ENCODE measurements at places on chromosomes 5 and 9.

DNA sequence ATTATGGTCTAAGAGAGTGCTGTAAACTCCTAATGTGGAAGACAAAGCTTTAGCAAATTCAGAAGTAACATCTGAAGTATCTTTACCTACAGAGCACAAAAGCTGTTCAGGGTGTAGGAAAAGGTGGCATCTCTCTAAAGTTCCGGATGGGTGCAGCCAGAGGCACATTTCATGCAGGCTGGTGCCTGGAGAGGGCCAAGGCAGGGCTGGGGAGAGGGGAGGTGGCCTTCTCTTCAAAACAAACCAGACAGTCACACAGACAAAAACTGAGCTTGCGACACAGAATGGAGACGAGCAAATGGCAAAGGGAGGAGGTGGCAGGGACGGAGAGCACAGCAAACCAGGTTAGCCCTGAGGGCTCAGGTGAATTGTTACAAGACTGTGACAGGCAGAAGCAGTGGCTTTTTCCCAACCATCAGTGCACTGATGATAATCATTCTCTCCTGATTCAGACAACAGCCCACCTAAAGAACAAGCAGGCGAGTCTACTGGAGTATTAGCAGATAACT is 121.5 kb upstream of the PCA3 start:
- no peak for DNase-seq

- DNase-seq, result no peak
Observed at GRCh38 chr5:1010181-1010510, 1.5 kb downstream of the NKD2 start.

- no peak for DNase-seq
Observed at GRCh38 chr9:70491426-70492318, 77.2 kb upstream of the KLF9 start.

DNA sequence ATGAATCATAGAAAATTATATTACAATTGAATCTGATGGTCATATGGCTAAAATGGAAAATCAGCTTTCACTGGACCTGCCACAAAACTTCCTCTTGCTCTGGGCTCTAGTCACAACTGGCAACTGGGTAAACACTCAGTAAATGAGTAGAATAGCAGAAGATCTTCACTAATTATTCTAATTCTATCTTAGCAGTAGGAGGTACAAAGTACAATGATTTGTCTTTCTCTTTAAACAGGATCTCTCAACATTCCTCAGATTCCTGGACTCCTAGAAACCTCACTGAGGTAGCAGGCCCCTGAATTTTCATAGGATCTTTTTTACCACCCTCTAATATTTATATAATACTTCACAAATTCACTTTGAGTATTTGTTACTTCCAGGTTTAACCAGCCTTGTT is 239.9 kb upstream of the SMARCA2 start:
- DNase-seq, result no peak

DNA sequence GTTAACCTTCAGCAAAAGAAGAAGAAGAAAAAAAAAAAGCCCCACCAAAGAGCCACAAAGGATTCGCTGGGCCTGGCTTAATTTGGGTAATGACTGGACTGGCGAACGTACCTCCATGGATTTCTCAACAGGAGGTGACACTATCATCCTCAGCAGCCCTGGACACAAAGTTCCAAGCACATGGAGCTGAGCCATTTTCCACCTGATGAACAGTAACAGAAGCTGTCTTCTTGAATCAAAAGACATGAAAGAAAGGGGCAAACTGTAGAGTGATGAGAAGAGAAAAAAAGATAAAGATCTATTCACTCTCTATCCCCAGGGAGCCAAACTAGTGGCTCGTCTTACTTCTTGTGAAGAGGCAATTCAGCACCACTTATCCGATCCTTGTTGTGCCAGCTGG is 150.2 kb upstream of the TRPM3 start:
- DNase-seq, result no peak

- no peak for DNase-seq
Observed at GRCh38 chr5:73302797-73303147, 129.8 kb downstream of the TMEM174 start.

- no peak for DNase-seq
Observed at GRCh38 chr5:16666130-16666882, 49.5 kb upstream of the RETREG1 start.

GRCh38 chr9:35756275-35757225 is 2.5 kb upstream of the MSMP start:
- peak; percentile 68 for DNase-seq

DNA sequence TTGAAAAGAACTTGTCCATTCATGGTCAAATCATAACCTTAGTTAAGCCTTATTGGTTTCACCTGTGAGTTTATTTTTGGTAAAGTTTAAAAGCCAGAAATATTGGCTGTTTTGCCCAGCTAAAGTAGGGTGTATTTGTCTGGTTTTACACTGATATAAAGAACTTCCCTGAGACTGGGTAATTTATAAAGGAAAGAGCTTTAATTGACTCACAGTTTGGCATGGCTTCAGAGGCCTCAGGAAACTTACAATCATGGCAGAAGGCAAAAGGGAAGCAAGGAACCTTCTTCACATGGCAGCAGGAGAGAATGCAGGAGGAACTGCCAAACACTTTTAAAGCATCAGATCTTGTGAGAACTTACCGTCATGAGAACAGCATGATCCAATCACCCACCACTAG is 55.3 kb downstream of the JAKMIP2 start:
- DNase-seq, result no peak

- no peak for DNase-seq
Observed at GRCh38 chr5:23820765-23821471, 313.5 kb downstream of the PRDM9 start.

DNA sequence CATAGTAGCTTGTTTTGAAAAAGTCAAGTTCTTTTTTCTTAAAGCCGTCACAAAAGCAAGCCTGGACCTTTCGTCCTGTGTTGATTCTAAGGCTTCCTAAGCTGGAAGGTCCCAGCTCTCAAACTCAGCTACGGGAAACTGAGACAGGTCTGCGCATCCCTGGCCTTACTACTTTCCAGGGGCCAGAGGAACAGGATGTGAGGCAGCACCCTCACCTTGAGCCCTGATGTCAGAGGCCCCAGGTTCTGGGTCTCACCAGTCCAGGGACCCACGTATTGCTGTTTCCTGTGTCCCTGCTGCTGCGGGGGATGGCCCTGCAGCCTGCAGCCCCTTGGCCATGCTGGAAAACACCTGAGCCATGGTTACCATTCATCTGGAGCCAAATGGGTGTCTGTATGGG is 123.9 kb downstream of the COL23A1 start:
- no peak for DNase-seq

DNA sequence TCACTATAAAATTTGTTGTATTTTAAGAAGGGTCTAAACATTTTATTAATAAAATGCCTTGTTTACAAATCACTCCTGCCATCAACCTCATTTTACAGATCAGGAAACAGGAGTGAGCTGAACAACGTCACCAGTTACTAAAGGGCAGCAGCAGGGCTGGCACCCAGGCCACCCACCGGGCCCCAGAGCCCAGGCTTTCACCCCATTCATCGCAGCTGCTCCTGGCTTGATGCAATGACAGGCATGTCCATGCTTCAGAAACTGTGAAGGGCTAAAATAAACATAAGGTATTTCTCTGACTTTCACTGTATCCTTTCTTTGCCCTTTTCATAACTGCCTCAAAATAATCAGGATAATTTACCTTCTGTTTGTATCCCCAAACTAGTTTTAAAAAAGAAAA is 18.1 kb downstream of the MED27 start:
- DNase-seq, result no peak

- DNase-seq, result no peak
Observed at GRCh38 chr5:15695215-15695731, 195.3 kb downstream of the FBXL7 start.

DNA sequence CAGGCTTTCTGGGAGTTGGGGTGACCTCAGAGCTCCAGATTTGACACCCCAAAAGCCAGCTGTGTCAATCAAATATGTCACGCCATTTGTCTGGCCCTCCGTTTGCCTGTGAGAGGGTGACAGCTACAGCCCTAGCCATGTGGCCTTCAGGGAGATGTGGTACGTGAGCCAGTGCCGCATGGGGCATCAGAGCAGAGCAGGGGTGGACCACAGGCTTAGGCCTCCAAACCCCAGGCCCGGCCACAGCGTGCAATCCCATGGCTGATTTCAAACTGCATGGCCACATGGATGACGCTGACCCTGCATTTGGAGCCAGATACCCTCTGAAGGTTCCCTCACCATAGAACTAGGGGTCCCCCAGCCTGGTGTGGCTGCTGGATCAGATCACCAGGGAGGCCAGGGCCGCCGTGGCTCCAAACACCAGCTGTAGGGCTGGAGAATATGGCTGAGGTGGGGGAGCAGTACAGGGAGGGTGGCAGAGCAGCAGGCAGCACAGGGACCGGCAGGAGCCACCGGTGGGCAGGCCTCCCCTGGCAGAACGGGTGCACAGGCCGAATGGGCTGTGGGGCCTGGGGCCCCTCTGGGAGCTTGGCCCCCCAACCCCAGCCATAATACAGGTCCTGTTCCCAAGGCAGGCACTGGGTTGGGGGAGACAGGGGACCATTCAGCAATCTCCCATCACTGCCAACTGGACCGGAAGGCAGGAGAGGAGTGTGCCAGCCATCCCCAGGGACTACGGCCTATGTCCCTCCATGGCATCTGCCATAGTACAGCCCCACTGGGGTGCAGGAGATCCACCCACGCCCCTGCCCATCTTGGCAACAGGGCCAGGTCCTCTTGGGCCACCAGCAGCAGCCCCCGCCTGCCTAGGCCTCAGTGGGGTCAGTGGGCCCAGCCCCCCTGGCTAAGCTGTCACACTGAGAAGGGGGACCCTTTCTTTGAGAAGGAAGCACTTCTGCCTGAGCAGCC is 1.5 kb downstream of the SAPCD2 start:
- no peak for DNase-seq
